ENCODE measurements at places on chromosomes 7 and 10.

DNA sequence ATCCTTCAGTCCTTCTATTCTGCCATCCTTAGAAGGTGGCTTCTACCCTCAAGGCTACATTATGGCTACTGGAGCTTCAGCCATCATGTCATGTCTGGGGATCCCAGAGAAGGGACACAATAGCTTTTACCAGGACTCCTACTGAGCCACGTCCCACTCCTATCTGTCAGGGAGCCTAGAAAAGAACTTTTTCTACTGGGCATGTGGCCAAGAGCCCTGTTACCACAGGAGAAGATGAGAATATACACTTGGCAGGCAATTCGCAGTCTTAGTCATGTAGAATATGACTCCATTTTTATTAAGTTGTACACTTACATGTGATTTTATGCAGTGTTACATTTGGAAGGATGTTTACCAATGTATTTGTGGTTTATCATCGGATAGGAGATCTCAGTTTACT is 64.6 kb upstream of the KCNMA1 start:
- no peak for DNase-seq

- no peak for DNase-seq
Measured at GRCh38 chr10:75009426-75009825, 102.0 kb upstream of the SAMD8 start.

DNA sequence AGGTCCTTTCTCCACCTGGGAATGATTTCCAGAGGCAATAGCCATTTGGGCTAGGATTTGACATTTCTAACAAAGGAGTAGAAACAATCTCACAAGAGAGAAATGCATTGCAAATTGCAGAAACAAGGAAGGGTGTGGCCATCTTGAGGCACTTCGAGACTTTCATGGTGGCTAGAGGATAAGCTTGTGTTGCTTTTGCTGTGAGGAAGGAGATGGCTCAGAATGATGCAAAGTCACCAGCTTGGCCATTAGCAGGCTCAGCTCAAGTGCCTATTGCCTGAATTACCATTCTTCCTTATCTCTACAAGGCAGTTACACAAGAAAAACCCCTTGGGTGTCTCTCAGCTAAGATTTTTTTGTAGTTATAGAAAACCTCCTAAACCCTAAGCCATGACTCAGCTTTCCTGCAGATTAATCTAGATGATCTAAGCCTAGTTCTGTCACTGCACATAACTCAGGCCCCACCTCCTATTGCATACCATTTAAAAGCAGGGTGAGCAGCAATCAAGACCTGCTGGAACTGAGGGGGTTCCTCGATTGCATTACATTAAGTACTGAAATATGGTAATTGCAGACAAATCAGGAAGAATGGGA is 683.1 kb downstream of the NRG3 start:
- no peak for DNase-seq

- no peak for DNase-seq
Measured at GRCh38 chr10:62866451-62866850, 50.3 kb upstream of the EGR2 start.

- no peak for DNase-seq
Measured at GRCh38 chr7:12031638-12032037, 179.5 kb upstream of the TMEM106B start.

- no peak for DNase-seq
Measured at GRCh38 chr10:54745436-54745835, 55.6 kb downstream of the PCDH15 start.

DNA sequence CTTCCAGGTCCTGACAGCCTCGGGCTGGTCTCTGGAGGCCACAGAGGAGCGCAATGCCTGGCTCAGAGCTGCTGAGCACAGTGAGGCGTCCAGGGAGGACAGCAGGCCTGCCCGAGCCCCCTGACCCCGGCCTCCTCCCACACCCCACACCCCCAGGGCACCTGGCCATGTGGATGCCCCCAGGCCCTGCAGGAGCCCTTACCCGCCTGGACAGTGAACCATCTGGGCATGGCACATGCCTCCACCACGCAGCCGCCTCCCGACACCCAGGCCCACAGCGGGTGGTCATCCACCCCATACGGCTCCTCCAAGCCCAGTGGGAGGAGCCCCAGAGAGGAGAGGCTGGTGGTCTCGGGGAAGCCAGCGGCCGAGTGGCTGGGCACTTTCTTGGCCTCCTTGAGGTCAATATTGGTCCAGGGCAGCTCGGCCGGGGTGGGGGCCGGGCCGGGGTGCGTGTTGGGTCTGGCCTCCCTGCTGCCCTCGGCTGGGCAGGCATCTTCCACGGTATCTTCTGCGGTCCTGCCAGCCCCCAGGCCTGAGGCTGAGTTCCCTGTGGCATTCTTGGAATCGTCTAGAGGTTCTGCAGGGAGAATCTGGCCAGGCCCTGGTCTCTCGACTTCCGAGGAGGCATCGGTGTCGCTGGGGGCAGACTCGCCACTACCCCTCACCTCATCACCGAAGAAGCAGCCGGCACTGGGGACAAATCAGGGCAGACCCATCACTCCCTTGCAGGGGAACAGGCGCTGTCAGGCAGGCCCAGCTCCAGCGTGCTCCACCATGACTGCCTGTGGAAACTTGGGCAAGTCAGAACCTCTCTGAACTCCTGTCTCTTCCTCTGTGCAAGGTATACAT is 18.6 kb downstream of the TECPR1 start:
- no peak for DNase-seq

- DNase-seq, result no peak
Measured at GRCh38 chr7:130151591-130152492, 53.4 kb downstream of the TMEM209 start.

DNA sequence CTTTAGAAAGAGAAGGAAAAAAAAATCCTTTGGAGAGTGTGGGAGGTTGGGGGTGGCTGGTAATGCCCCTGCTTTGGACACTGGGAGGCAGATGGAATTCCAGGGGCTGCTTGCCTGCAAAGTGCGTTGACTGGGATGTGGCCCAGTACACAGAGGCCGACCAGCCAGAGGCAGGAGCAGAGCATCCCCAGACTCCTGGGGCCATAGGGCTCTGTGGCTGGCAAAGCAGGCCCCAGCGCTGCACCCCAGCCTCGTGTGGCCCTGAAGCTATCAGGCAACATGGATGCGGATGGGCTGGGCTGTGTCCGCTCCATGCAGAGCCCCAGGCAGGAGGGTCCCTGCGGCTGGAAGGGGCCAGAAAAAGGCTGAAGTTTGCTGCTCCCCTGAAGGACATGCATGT is 361.6 kb upstream of the FZD8 start:
- no peak for DNase-seq

- DNase-seq, result no peak
Measured at GRCh38 chr10:30178356-30178964, 119.1 kb upstream of the JCAD start.

DNA sequence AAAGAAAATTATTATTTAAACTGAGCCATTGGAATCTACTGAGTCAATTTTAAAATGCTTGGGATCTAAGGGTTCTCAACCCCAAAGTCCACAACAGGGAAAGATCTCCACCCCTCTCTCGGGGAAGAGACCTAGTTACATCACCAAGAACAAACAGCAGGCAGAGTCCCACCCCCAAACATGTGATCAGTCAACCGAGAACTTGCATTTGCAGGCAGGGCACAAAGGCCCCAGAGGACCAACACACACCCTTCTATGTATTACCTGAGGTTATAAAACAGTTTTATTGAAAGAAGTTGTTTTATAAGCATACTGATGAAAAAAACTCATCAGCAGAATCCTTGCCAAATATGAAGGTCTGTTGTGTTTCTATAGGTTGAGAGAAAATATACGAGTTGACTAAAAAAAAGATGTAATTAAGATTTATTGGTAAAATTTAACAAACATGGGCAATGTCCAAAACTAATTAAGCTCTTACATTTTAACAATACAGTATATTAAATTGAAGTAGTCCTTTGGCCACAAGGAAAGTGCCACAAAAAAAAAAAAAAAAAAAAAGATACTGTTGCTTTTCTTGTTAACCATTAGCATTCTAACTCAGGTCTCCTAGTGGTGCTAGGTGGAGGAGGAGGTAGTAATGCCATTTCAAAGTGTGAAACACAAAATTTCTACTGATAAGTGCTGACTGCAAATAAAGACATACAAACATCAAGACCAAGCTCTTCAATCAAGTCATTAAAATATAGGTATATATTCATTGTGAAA is 975 bp upstream of the USP54 start:
- no peak for DNase-seq

- DNase-seq, result no peak
Measured at GRCh38 chr7:82839555-82839954, 323.1 kb downstream of the PCLO start.

DNA sequence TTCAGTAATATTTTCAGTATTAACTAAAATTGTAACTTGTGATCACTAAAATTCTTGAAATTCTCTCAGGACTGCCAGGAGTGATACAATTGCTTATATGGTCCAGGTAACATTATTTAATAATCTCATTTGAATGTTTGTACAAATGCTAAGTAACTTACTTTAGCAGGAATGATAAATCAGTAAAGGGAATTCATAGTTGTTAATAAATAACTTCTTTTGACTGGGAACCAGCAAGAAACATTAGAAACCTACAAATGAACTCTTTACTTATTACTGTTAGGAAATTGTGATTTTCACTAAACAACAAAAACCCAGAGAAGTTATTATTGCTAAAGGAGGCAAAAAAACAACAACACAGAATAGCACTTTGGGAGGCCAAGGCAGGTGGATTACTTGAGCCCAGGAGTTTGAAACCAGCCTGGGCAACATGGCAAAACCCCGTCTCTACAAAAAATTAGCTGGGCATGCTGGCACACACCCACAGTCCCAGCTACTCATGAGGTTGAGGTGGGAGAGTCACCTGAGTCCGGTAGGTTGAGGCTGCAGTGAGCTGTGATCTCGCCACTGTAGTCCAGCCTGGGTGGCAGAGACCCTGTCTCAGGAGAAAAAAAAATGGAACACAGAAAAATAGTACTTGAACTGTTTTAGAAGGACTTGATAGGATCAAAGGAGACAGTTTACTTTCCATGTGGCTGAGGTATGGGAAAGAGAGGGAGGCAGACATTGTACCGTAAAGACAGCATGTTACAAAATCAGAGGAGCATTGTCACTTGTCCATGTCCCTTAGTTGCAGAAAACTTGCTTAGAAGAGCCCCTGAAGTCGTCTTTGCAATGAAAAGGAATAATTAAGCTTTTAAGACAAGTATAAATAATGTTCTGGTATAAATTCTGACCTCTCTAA is 53.1 kb downstream of the SHOC2 start:
- no peak for DNase-seq

GRCh38 chr7:1380821-1381580 is 78.3 kb downstream of the MICALL2 start:
- no peak for DNase-seq

DNA sequence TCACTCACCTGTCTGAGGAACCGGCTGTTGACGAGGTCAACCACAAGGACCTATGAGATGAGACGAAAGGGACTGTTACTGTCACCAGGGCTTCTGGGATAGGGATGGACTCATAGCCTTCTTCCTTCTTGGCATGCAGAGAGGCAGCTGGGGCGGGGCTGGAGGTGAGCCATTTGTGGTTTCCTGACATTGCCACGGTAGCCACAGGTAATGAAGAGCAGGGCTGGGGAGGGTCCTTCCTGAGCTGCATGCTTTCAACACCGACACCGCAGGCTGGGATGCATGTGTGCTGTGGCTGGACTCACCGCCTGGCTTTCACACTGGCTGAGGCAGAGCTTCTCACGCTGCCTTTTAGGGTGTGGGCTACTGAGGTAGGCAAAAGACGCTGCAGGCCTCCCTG is 46.4 kb upstream of the MKRN1 start:
- no peak for DNase-seq

DNA sequence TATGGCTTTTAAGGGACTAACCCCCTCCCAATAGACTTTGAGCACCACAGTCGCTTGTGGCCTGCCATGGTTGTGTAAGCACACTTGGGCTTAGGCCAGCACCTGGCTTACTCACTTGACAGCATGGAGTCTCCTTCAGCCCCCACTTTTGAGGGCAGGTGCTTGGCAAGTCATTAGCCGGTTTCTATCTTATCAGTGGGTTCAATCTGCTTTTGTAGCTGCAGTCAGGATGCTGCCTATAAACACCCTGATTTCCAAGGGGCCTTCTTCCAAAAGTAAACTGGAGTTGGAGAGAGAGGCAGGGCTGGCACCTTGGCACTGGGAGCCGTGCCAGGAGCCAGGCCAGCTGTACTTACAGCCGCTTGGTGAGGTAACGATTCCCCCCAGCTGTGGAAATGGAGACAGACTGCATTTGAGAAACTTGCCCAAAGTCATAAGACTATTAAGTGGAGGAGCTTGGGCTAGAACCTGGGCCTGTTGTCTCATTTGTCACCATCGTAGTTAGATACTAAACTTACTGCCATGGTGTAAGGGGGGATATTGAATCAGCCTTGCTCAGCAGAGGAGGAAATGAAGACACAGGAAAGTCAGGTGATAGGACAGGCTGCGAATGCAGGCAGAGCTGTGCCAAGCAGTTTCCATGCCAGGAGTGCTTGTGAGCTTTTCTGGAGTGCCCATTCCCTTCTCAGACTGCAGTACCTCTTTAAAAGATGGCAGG is 92.2 kb upstream of the EFCAB10 start:
- DNase-seq, result no peak

DNA sequence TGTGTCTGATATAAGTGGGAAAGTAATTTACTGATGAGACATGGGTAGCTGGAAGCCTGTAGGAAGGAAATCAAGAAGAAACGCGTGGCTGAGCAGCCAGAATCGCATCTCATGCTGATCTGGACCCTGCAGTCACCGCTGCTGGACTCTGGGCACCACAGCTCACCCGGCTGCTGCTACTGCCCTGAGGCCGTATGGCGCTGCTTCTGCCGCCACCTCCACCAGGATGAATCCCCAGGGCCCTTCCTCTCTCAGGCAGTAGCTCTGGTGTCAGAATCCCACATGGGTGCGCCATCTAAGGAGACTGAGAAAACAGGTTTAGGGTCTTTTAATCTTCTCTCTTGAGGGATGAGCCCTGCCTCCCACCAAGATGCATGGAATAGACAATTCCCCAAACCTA is 70.3 kb upstream of the AGK start:
- no peak for DNase-seq

GRCh38 chr10:17585016-17585415 is 32.2 kb downstream of the HACD1 start:
- no peak for DNase-seq

- DNase-seq, result no peak
Measured at GRCh38 chr7:87599336-87599735, 1.3 kb downstream of the ABCB1 start.

GRCh38 chr7:47392241-47392759 is 189.6 kb downstream of the TNS3 start:
- DNase-seq, result no peak

- no peak for DNase-seq
Measured at GRCh38 chr7:44291733-44292419, 33.5 kb downstream of the CAMK2B start.

- no peak for DNase-seq
Measured at GRCh38 chr10:17784688-17785087, 24.5 kb upstream of the MRC1 start.

DNA sequence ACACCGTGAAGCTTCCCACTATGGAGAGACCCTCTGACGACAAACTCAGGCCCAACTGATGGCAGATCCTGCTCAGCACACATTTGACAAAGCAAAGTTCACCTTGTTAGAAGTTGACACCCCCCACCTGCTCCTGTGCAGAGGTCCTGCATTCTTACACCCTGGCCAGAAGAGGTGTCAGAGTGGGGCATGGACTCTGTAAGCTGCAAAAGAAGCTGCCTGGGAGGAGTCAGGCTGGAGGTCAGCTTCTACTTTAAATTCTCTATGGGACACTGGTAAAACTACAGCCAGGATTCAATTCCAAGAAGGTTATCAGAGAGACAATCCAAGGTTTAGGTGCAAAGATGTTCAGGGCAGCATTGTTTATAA is 20.0 kb upstream of the TNS3 start:
- DNase-seq, result no peak

- DNase-seq, result no peak
Measured at GRCh38 chr7:18547509-18548187, 52.1 kb downstream of the HDAC9 start.

GRCh38 chr7:30973292-30973691 is 9.5 kb downstream of the GHRHR start:
- DNase-seq, result no peak

Data from D721Med (cell line).